ENCODE measurements at places on chromosomes 12 and 14.

- DNase-seq: no peak
Measured at GRCh38 chr12:5964913-5965900, 20.1 kb upstream of the ANO2 start.

DNA sequence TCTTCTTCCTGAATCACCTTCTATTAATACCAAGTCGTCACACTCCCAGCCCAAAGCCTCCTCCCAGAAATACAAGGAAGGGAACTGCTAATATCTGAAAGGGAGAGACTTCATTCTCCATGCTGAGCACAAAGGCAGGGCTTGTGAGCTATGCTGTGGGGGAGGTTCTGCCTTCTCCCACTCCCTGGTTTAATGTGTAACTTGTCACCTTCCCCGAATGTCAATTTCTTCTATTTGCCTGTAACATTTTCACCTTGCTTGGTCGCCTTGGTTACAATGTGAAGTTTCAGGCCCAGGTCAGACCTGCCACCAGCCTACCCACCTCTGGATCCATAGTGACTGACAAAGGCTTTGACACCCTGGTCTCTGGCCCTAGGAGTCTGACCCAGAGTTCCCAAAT is 82.0 kb upstream of the ESRRB start:
- no peak for DNase-seq

GRCh38 chr12:104054681-104055346 is 4.8 kb upstream of the GLT8D2 start:
- no peak for DNase-seq

DNA sequence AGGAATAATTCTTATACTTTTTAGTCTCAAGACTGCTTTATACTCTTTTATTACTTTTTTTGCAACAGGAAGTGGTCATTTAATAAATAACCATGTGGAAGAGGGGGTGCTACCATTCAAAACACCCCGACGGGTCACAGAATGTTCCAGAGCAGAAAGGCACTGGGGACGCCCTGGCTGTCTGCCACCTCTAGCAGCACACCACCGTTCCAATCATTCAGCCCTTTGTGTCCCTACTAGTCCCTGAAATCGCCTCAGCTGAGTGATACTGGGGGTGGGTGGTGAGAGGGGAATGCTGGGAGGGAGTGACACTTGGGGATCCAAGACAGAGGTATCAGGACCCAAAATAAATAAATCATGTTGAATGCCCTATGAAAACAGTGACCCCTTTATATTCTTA is 52.4 kb downstream of the MON2 start:
- no peak for DNase-seq

DNA sequence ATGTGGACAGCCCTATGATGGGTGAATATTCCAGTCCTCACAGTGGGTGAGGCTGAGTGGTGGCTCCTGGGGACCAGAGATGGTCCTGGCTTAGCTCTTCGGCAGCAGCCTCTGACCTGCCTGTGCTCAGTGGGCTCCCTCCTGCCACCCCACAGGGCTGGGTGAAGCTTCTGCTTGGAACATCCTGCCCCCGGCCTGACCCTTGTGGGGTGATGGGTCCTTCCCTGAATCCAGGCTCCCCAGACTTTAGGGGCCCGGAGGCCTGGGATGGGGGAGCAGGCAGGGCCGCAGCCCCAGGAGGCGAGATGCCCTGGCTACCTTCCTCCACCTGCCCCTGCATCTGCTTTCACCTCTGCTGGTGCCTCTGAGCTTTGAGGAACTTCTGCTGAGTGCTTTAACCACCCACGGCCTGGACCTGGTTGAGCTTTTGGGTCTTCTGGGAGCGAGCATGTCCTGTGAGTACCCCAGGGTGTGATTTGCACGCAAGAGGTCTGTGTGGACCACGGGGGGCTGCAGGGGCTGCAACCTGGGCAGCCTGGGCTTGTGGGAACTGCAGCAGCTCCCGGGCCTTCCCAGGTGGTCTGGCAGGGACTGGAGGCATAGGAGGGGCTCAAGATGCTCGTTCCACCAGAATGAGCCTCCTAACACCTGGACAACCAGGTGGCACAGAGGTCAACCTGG is 159.5 kb downstream of the KIF26A start:
- no peak for DNase-seq

DNA sequence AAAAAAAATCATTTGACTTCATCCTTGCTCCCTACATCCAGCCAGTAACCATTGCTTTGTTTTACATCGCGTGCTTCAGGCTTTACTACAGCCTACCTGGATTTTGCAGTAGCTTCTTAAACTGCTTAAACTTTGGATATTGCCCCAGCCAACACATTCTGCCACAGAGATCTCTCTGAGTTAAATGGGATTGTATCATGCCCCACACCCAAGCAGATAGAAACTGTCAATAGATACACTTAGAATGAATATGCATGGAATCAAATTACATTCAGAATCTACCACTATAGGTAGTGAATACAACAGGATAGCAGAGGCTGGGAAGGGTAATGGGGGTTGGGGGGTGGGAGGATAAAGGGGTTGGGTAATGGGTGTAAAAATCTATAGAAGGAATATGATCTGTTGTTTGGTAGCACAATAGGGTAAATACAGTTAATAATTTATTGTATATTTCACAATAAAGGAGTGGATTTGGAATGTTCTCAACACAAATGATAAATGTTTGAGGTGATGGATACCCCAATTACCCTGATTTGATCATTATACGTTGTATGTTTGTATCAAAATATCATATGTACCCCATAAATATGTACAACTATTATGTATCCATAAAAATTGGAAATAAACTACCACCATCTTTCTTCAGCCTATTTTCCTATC is 2.7 kb upstream of the MYRFL start:
- no peak for DNase-seq

Data from EL (cell line).